Naive thymus-derived CD8-positive, alpha-beta T cell (primary cell): ENCODE measurements at places on chromosomes 6 and 20. TPM values are rescaled to one million over a fixed set of nuclear protein-coding genes. Genes with fewer than 3 reads are reported as not detected.

GRCh38 chr6:50288881-50289280 lies 239.2 kb upstream of the DEFB112 start:
- no peak for DNase-seq
- H3K4me3 ChIP-seq = no peak overlapping the region
- no peak overlapping the region for H3K27ac ChIP-seq

Gene WFDC12
- not detected for total RNA-seq

GRCh38 chr6:137536104-137536773 lies 42.0 kb upstream of the OLIG3 start:
- no peak overlapping the region for H3K27ac ChIP-seq
- peaks cover 1% of the 10 kb centered on the region for H3K4me1 ChIP-seq
- H3K36me3 ChIP-seq = no peaks in the 10 kb centered on the region
- H3K4me3 ChIP-seq = no peak overlapping the region
- peaks cover under 1% of the 10 kb centered on the region for H3K27me3 ChIP-seq

- H3K4me3 ChIP-seq = no peak overlapping the region
- H3K27ac ChIP-seq = peak overlapping the region; percentile 55
- no peaks in the 10 kb centered on the region for H3K36me3 ChIP-seq
- H3K27me3 ChIP-seq = no peaks in the 10 kb centered on the region
Measured at GRCh38 chr20:64229507-64230061, 26.0 kb upstream of the PCMTD2 start.

GRCh38 chr6:74805916-74806696 lies 399.7 kb downstream of the COL12A1 start:
- H3K27me3 ChIP-seq = no peaks in the 10 kb centered on the region
- no peaks in the 10 kb centered on the region for H3K36me3 ChIP-seq
- DNase-seq = no peak

- H3K4me1 ChIP-seq = peaks cover 83% of the 10 kb centered on the region
- DNase-seq = no peak
- H3K4me3 ChIP-seq = peak overlapping the region; percentile 62
- H3K27me3 ChIP-seq = no peaks in the 10 kb centered on the region
- peak overlapping the region; percentile 97 for H3K27ac ChIP-seq
- no peaks in the 10 kb centered on the region for H3K36me3 ChIP-seq
Measured at GRCh38 chr20:36466089-36466488, 75.2 kb upstream of the MYL9 start.

DNA sequence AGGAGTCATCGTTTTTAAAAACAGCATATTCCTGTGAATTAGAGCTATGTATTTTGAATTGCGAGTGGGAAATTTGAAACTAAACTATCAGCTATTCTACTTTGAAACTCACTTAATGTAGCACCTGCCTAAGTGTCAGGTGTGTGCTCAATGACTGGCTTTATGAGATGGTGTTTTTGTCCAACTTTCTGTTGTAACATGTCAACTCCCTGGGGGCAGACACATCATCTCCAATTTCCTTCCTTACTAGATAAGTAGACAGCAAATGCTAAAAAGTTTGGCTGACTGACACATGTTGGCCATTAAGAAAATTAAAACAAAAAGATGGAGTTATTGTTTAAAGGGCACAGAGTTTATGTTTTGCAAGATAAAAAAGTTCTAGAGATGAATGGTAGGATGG lies 226.9 kb downstream of the TFAP2B start:
- no peaks in the 10 kb centered on the region for H3K4me1 ChIP-seq
- no peak for DNase-seq
- no peaks in the 10 kb centered on the region for H3K27me3 ChIP-seq
- H3K36me3 ChIP-seq = no peaks in the 10 kb centered on the region
- no peak overlapping the region for H3K27ac ChIP-seq

Gene CCM2L
- total RNA-seq = not detected

Gene STX7
- 29.2 TPM for total RNA-seq

DNA sequence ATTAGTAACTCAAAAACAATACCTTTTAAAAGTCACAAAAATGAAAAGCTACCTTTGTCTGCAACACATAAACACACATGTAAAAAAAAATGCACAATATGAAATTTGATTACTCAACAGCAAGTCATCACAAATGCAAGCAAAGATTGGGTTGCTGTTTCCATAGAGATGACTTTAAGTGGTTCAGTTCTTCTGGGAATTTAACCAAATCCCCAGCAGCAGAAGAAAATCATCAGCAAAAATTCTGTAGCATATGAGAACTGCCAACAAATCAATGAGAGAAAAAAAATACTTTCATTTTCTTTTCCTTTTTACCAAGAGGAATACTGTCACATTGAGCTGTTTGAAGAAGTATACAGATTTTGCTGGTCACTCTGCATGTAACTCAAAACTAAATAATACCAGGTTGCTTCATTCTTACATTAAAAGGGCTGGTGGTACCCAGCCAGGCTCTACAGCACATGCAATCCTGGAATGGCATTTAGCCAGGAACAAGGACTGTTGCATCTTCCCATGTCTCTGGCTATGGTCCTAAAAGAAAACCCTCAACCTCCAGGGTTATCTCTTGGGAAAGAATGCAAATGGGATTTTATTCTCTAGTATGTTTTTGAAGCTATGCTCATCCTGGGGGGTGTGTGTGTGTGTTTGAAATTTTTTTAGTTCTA lies 158.3 kb downstream of the OPRM1 start:
- no peaks in the 10 kb centered on the region for H3K27me3 ChIP-seq
- no peak for DNase-seq
- peak overlapping the region; percentile 31 for H3K27ac ChIP-seq
- no peak overlapping the region for H3K4me3 ChIP-seq
- peaks cover 73% of the 10 kb centered on the region for H3K36me3 ChIP-seq

Gene BTN2A1
- total RNA-seq = 59.0 TPM

DNA sequence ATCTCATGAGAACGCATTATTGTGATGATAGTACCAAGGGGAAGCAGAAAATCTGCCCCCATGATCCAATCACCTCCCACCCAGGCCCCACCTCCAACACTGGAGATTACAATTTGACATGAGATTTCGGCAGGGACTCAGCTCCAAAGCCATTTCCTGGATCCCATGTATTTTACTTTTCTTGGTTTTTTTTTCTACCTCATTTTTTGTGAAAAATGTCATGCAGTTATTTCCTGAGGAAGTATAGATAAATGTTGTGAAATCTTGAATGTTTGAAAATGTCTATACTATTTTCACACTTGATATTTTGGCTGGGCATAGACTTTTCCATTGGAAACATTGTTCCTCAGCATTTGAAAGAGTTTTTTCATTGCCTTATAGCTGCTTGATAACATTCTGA lies 9.1 kb upstream of the BRPF3 start:
- peaks cover 11% of the 10 kb centered on the region for H3K36me3 ChIP-seq
- H3K4me1 ChIP-seq = no peaks in the 10 kb centered on the region
- H3K27ac ChIP-seq = no peak overlapping the region
- no peaks in the 10 kb centered on the region for H3K27me3 ChIP-seq
- DNase-seq = no peak

GRCh38 chr6:44001318-44002066 lies 125.8 kb downstream of the MRPL14 start:
- peaks cover 25% of the 10 kb centered on the region for H3K4me1 ChIP-seq
- H3K36me3 ChIP-seq = no peaks in the 10 kb centered on the region
- no peak for DNase-seq
- peaks cover 51% of the 10 kb centered on the region for H3K27me3 ChIP-seq
- H3K4me3 ChIP-seq = peak overlapping the region; percentile 39
